Bronchial epithelial cell (primary cell): ENCODE measurements at places on chromosomes 4 and X. TPM values are rescaled to one million over a fixed set of nuclear protein-coding genes. Genes with fewer than 3 reads are reported as not detected.

NPY5R gene
- not detected in 2 replicates for total RNA-seq

HCFC1 gene
- 5.5 and 7.3 TPM in 2 replicates for total RNA-seq

ATP2B3 gene
- not detected in 2 replicates for total RNA-seq

UGT2A1 gene
- not detected in 2 replicates for total RNA-seq

ZXDA gene
- 7.7 and 8.4 TPM in 2 replicates for total RNA-seq

STK32B gene
- under 0.01 TPM in 1 of 2 replicates, not detected in the other for total RNA-seq

VCX gene
- not detected in 2 replicates for total RNA-seq

SMS gene
- 200 and 252 TPM in 2 replicates for total RNA-seq

PDHA2 gene
- not detected in 2 replicates for total RNA-seq

BRS3 gene
- total RNA-seq: not detected in 2 replicates

DNA sequence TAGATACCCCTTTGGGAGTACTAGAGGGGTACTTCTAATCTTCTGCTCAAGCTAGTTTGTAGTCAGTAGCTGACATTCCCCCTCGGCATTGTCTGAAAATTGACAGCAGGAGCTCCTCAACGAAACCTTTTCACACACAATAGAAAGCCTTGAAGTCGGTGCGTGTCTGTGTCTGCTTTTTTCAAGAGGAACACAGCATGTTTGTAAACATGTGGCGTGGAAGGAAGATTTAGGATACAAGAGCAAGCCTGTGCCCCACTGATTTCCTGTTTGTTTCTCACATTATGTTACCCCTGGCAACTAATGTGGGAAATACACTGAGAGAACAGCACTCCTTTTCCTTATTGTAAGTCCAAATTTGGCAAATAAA is 252.6 kb downstream of the ANKRD50 start:
- DNase-seq: no peak

- DNase-seq: no peak
These were observed at the start of gene SFRP2 for GRCh38 chr4:153788413-153789276. Gene SFRP2, minus strand, starts transcription at chr4:153789083. Its CDS starts 248 bp downstream, at chr4:153788835.

DNA sequence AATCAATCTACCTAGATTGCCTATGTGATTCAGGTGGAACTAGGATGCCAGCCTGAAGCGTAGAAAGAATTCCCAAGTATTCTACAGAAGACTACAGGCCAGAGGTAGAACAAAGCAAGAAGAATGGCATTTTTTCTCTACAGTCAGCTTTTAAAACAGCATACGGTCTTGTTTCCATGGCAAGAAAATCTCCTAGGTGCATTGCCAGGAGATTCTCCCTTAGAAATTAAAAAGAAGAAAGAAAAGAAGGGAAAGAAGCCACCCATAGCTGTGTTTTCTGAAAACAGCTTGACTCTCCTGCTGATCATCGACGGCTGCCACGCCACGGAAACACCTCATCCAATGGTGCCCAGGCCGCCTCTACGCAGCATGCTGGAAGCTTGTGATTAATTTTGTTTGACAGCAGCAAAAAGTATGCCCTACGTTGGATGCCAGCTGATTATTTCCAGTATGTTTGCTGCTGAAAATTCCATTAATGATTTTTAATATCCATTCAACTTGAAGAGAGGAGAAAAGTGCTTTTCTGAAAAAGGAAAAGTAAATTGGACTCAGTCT is 24.1 kb downstream of the ANK2 start:
- DNase-seq: no peak

DNA sequence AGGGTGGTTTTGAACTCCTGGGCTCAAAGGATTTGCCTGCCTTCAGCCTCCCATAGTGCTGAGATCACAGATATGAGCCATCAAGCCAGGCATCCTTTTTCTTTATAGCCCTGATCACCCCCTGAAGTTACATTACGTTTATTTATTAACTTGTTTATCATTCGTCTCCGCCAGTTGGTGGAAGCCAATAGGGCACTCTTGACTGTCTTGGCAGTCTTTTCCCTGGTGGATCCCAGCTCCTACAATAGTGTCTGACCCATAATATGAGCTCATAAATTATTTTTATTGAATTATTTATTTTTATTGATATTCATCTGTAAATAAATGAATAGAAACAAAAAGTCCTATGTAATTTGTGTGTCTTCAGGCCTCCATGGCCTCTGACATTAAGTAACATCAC is 484.3 kb upstream of the FAT1 start:
- no peak for DNase-seq

GRCh38 chr4:169058312-169058711 is 48.3 kb upstream of the CBR4 start:
- no peak for DNase-seq

DNA sequence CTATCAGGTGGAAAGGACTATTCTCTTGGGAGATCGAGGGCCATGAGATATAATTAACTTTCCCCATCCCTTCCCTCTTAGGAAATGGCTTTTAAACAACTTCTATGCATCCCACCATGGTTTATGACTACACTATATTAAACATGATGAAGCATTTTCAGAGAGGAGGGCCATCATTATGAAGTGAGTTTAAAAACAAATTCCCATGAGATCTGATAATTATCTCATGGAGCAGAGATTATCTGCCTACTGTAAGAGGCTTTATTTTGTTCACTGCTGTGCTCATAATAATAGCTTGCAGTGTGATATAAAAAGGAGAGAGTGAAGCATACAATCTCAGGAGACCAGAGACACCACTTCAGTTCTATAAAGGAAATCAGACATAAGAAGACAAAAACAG is 330.5 kb upstream of the ZFP42 start:
- no peak for DNase-seq

DNA sequence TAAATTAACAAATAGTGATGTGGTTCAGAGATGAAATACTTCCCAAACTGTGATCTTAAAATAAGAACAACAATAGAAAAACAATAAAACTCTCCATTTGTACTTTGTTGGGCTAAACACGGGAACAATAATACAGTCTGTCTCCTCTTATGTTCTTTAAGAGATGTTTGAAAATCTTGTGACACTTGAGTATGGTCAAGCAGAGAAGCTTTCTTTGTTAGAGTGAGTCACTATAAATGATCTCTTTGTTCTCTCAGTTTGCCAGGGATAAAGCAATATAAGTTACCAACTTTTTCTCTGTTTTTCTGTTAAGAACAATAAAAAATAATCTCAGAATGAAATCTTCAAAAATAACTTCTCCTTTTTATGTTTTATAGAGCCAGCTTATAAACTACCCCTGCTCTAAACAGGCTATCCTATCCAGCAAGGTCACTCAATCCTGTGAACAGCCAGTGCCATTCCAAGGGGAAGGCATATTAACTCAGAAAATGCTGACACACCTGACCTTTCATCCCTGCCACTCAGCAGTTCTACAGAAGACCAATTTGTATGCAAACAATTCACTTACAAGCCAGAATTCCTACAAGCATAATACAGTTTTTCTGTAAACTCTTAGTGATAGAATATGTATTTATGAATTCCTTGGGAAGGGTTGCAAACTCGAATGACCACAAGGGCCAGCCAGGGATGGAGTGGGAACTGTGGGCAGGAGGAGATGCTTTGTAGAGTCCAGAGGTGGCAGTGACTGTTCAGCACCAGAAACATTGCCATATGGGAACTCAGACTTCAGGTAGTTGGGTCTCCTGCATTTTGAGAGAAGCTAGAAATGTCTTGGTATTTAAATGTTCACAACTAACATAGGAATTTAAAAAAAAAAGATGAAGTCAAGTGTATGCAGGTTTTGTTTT is 52.2 kb downstream of the AFM start:
- no peak for DNase-seq

DNA sequence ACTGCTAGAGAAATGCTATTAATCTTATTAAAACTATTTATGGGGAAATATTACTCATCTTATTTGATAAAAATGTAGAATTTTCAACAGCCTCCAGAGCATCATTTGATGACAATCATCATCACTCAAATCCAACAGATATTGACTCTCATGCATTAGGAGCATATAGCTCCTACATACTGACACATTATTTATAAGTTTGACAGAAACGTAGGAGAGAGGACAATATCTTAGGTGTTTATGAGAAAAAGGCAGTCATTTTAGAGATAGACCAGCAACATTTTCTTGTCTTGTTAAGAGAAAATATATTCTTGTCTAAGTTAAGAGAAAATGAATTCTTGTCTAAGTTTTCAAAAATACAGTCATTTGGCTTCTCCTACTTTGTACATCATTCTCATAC is 2550.2 kb downstream of the PCDH7 start:
- no peak for DNase-seq

DNA sequence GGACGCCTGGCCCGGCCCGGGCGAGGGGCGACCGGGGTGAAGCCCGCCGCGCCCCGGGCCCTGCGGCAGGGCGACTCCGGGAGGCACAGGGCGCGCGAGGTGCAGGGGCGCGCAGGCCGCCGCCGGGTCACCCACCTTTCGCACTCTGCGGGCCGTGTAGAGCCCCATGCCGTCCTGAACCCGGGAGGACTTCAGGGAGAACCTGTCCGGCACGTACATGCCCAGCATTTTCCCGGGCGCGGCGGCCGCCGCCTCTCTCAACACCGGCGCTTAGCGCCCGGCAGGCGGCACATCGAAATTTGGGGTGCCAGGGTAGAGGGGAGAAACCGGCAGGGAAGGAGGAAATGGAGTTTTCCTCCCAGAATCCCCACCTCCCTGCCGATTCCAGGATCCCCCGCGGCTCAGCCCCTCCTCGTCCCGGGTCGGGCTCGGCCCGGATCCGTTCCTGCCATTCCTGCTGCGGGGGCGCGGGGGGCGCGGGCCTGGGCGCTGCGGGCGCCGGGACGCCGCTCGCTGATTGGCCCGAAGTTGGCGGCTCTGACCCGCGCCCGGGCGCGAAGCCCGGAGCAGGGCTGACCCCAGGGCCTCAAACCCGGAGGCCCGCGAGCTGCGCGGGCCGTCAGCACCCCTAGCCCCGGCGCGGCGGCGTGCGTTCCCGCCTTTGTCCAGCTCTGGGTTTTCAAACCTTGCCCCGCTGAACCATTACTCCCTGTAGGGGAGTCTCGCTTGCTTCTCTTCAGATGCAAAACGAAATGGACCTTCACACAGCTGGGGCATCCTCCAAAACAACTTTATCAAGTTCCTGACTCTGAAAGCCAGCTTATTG is at the start of gene PRDM5:
PRDM5 (minus strand) TSS at position 346 of the 826 bp plus-strand sequence; CDS start at position 228, 118 bp downstream.
- peak; percentile 31 for DNase-seq

GRCh38 chr4:1416051-1416947 is 10.1 kb upstream of the NKX1-1 start:
- no peak for DNase-seq

- peak; percentile 13 for DNase-seq
These were observed 29.6 kb upstream of the ERVMER34-1 start for GRCh38 chr4:52780617-52781354.

DNA sequence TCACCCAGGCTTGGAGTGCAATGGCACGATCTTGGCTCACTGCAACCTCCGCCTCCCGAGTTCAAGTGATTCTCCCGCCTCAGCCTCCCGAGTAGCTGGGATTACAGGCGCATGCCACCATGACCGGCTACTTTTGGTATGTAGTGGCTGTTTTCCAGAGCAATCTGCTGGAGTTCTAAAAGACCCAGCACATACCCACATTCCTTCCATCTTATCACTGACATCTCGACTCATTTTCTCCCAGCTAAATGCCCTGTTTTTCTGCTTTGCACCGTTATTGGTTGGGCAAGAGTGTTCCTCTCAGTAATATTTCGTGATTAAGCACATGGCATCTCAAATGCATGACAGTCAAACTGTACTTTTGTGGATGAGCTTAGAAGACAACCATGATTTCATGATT is 53.7 kb downstream of the PRKX start:
- DNase-seq: no peak

- DNase-seq: no peak
These were observed 67.8 kb downstream of the TAPT1 start for GRCh38 chr4:16158504-16158852.

GRCh38 chr4:108173599-108174057 is 4.9 kb upstream of the LEF1 start:
- DNase-seq: no peak

GRCh38 chr4:112502871-112503270 is 13.1 kb downstream of the NEUROG2 start:
- DNase-seq: no peak

GRCh38 chr4:56326363-56326762 is 60.9 kb downstream of the AASDH start:
- DNase-seq: peak; percentile 77

DNA sequence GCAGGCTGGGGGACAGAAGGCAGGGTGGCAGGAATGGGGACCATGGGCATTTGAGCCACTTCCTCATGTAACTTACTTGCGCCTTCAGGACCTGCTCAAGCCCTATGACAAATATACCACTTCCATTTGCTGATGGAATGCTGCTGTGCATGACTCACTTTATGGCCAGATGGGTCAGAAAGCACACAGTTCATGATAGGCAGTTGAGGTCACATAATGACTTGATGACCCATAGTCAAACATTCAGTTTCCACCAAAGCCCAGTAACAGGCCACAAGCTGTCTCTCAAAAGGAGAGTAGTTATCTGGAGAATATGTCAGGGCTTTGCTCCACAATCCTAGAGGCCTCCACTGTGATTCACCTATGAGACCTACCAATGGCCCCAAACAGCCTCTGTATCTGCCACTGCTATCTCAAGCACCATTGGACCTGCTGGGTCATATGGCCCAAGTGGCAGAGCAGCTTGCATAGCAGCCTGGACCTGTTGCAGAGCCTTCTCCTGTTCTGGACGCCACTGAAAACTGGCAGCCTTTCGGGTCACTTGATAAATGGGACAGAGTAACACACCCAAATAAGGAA is 5.3 kb upstream of the PAPSS1 start:
- DNase-seq: peak; percentile 50

DNA sequence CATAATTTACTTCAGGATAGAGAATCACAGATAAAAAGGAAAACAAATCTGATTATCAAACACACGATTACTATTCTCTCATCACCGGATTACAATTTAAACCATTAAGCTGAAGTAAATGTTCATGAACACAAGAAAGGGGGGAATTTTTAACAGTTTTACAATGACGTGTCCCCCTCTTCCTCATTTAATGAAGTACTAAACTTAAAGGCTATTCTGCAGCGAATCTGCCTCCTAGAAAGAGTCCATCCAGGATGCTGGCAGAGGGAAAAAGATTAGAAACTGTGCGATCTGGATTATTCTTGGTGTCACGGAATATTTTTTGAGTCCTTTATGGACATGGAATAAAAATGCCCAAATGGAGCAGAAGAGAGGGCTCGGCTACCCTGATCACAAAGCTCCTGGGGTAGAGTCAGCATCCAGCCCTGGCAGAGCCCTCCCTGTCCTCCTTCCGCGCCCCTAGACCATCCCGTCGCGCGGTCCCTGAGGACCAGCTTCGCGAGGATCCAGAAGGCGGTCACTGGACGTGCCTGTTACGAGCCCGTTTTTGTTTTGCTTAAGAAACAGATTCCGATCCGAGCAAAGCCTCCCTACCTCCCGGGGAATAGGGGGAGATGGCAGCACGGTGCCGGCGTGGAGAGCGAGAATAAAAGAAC is 1.2 kb downstream of the ELF2 start:
- DNase-seq: peak; percentile 45

DNA sequence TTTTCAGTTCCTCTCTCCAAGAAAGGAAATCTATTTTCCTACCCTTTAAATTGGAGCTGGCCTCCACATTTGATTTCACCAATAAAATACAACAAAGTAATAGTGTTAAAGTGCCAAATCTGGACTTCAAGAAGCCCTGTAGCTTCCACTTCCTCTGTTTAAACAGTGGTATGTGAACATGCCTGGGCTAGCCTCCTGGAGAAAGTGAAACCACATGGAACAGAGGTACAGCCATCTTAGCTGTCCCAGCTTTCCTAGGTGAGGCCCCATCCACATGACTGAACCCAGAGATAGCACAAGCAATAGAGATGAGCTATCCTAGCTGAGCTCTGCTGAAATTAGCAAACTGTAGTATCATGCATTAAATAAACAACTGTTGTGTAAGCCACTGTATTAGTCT is 131.8 kb upstream of the VCX start:
- DNase-seq: peak; percentile 70

- DNase-seq: peak; percentile 60
These were observed 27.0 kb downstream of the SLC10A6 start for GRCh38 chr4:86822136-86822535.
